ENCODE measurements at places on chromosomes 7 and 10.

DNA sequence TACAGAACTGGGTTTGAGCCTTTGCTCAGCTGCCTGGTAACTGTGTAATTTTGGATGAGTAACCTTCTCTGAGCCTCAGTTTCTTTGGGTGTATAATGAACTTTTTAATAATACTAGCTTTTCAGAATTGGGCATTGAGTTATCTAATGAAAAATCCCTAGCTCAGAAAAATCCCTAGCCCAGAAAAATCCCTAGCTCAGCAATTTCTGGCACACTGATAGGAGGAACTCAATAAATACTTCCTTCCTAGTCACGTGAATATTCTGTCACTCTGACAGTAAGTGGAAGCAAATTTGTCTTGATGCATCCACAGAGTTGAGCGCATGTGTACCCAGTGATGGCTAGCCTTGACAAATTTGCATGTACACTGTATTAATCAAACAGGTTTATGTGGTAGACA, 817.6 kb downstream of the XPNPEP1 start:
- DNase-seq, result no peak

DNA sequence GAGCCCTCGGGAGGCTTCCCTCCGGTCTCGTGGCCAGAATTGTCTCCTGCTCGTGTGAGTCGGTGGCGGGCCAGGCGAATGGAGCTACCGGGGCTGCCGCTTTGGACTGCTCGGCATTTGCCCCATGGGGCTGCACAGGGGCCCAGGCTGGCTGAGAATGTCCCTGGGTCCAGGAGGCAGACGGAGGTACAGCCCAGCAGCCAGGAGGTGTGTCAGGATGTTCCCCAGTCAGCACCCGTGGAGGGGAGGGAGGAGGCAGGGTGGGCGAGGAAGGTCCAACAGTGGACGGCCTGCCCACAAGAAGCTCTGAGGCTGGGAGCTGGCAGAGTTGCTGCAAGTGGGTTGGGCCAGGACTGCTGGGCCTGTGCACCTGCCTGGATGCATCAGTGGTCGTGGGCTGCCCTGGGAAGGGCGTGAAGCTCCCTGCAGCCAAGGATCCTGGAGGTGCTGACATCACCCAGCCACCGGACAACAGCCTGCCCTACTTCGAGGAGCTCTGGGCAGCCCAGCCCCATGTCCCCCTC, 46.4 kb downstream of the PDGFA start:
- DNase-seq, result no peak

DNA sequence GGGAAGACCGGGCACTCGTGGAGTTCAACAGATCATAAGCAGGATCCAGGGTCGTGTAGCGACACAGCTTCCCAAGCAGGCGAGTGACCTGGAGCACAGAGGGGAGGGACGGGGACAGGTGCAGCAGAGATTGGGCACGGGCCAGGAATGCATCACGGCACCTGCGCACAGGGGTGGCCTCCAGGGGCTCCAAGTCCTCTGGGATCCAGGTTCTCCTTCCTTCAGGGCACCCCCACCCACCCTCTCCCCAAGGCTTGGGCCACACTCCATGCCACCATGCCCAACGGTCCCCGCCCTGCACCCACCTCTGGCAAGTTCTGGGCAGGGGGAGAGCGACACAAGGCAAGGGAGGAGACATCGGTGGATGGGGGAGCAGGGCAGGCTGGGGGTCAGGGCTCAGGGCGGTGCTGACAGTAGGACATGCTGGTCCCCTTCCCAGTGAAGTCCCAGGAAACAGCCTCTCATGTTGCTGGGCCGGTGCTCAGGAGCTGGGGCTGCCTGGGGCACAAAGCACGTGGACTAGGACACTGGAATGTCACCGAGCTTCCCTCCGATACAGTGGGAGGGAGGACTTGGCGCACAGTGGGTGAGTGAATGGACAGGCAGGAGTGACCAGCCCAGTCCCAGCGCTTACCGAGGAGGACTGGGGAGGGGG, 597.3 kb downstream of the PTPRN2 start:
- DNase-seq, result no peak

DNA sequence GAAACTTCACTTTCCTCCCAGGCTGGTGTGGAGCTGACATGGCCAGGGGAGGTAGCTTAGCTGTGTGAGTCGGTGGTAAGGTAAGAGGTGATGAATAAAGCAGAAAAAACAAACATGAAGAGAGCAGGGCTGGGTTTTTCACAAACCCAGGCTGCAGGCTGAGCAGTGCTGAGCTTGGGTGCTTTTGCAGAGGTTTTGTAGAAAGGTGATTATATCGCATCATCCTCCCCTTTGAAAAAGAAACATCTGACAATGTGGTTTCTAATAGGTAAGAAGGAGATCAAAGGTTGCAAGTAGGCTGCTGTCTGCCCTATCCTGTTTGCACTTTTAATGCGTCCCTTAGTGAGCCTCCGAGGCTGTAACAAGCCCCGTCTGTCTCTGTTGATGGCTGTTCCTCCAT, 69.6 kb upstream of the GRM8 start:
- DNase-seq, result no peak

- DNase-seq, result no peak
Observed at GRCh38 chr10:84392181-84392580, 63.8 kb downstream of the CCSER2 start.

DNA sequence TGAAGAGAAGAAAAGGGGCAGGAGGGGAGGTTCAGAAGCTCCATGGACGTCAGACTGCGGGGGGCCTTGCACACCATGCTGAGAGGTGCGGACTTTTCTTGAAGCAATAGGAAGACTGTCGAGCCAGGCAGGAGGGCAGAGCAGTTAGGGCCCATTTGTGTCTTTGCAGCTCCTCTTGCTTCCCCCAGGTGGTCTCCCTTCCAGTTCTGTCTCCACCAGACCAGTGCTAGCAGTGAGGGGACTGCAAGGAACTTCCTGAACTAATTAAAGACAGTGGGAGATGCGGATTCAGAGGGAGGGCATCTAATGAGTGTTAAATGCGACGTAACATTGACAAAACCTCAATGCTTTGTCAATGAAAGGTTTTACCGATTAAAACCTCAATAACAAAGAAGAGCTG, 225.4 kb downstream of the USP6NL start:
- no peak for DNase-seq

- DNase-seq, result no peak
Observed at GRCh38 chr7:12119620-12120303, 91.3 kb upstream of the TMEM106B start.

DNA sequence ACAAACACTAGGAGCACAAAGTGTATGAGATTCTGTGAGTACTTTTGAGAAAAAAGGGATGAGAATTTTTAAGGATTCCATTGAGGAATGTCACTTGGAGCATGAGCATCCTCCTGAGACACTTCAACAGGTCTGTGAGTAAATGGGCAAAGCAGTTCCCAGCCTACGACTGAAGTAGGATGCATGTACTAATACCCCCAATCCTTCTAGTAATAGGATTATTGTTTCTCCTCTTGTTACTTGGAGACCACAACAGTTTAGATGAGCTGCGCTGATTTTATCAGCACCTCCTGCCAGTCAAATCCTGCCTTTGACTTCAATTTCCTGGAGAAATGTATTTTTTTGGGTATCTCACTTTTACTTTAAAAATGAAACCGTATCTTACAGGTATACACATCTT, 820 bp downstream of the BBS9 start:
- DNase-seq, result no peak

- DNase-seq, result no peak
Observed at GRCh38 chr10:128529225-128529624, 403.0 kb upstream of the MKI67 start.

DNA sequence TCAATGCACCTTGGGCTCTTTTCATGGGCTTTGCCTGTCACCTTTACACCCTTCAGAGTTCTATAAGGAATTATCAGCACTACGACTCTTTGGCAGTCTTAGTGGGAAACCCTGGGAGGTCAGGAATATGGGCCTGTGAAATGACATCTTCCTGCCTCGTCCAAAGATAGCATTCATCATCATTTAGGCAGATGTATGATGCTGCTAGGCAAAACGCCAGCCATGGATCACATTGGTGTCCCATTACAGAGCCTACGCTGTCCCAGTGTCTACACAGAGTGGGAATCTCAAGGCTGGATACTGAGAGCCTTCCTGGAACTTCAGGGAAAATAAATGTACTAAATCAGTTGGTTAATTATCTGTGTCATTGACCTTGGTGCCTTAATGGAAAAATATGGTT, 259.4 kb upstream of the CELF2 start:
- DNase-seq, result no peak

GRCh38 chr7:87877366-87878040, 1.2 kb downstream of the DBF4 start:
- DNase-seq, result no peak

Data from DMS 273 treated with DMSO at 0.1 percent for 48 hours (cell line).